ENCODE measurements at places on chromosomes 2 and 18.

- DNase-seq: no peak
- peak overlapping the region; percentile 30 for H3K27ac ChIP-seq
- no peaks in the 10 kb centered on the region for H3K27me3 ChIP-seq
- H3K36me3 ChIP-seq: peaks cover 34% of the 10 kb centered on the region
- peaks cover under 1% of the 10 kb centered on the region for H3K4me1 ChIP-seq
- no peak overlapping the region for H3K4me3 ChIP-seq
These were observed 13.2 kb upstream of the ENOSF1 start for GRCh38 chr18:725646-726045.

- DNase-seq: no peak
- peaks cover 3% of the 10 kb centered on the region for H3K4me1 ChIP-seq
- H3K36me3 ChIP-seq: no peaks in the 10 kb centered on the region
- no peak overlapping the region for H3K27ac ChIP-seq
These were observed 18.2 kb upstream of the BOK start for GRCh38 chr2:241540401-241540770.

GRCh38 chr18:68489013-68489792 is 225.7 kb downstream of the TMX3 start:
- H3K4me3 ChIP-seq: no peak overlapping the region
- H3K36me3 ChIP-seq: no peaks in the 10 kb centered on the region
- no peak overlapping the region for H3K27ac ChIP-seq
- no peaks in the 10 kb centered on the region for H3K4me1 ChIP-seq
- DNase-seq: no peak

- H3K4me3 ChIP-seq: no peak overlapping the region
- no peak overlapping the region for H3K27ac ChIP-seq
- no peaks in the 10 kb centered on the region for H3K36me3 ChIP-seq
- peaks cover 11% of the 10 kb centered on the region for H3K27me3 ChIP-seq
- H3K4me1 ChIP-seq: peaks cover 4% of the 10 kb centered on the region
These were observed 126.6 kb upstream of the SLC1A4 start for GRCh38 chr2:64862623-64863022.

DNA sequence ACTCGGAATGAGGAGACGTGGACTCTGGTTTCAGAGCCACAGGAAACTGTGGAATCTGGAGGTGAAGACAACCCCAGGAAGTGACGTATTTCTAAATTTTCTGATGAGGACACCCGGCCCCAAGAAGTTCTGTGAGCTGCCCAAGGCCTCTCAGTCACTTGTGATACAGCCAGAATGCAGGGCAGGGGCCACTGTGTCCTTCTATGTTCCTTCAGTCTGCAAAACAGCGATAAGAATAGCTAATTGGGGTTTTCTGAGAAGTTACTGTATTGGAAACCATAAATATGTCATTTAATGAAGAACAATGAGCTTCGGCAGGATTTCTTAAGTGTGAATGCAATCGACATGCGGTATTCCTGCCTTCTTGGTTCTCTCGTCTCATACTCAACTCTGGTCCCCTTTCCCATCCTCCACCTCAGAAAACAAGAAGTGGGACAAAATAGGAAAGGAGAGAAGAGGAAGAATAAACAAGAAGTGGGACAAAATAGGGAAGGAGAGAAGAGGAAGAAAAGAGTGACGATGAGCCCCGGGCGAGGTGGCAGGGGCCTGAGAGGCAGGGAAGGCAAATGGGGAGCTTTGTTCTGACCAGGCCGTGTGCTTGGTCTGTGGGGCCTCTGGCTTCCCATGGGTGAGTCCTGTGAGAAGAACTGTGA is 282.0 kb upstream of the REV1 start:
- no peak for DNase-seq
- no peak overlapping the region for H3K4me3 ChIP-seq
- H3K36me3 ChIP-seq: no peaks in the 10 kb centered on the region
- no peaks in the 10 kb centered on the region for H3K4me1 ChIP-seq
- no peak overlapping the region for H3K27ac ChIP-seq

DNA sequence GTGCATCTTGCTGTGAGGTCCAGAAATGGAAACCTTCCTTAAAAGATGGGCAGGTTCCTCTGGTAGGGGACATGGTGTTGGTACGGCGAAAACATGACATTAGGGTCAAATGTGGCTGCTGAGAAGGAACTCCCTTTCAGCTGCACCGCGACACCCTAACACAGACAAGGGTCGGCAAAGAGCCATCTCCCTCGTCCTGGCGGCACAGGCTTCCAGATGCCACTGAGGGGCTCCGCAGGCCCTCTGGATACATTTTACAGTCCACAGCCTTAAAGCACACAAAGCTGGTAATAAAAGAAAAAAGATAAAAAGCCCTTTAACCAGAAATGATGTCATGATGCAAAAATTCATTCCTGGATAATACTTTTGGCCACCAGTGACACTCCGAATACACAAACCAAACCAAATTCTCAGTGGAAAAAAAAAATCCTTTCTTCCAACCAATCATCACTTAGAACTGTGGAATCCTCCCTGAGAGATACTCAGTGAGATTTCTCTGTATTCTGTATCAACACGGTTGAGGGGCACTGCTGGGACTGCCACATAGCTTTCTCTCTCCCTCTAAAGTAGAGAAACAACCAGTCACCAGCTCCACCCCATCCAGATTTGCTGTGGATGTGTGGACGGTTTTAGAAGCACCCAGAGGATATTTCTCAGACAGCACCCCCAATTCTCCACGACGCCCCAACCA is 174.8 kb downstream of the HDAC4 start:
- peak overlapping the region; percentile 21 for H3K27ac ChIP-seq
- H3K36me3 ChIP-seq: no peaks in the 10 kb centered on the region
- no peak for DNase-seq

GRCh38 chr2:194705398-194705797 is 951.6 kb upstream of the SLC39A10 start:
- H3K36me3 ChIP-seq: no peaks in the 10 kb centered on the region
- no peak for DNase-seq
- no peaks in the 10 kb centered on the region for H3K27me3 ChIP-seq
- no peaks in the 10 kb centered on the region for H3K4me1 ChIP-seq
- H3K4me3 ChIP-seq: no peak overlapping the region

DNA sequence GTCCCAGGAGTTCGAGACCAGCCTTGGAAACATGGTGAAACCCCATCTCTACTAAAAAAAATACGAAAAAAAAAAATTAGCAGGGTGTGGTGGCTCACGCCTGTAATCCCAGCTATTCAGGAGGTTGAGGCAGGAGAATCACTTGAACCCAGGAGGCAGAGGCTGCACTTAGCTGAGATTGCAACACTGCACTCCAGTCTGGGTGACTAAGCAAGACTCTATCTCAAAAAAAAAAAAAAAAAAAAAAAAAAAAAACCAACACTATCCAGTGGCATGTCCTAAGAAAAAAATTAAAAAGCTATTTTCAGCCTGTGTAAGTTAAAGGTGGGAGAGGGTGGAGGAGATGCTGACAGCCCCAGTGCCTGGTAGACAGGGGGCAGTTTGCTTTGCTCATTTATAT is 32.2 kb upstream of the REL start:
- no peak for DNase-seq
- H3K4me1 ChIP-seq: peaks cover 4% of the 10 kb centered on the region
- H3K4me3 ChIP-seq: no peak overlapping the region
- no peaks in the 10 kb centered on the region for H3K36me3 ChIP-seq
- H3K27ac ChIP-seq: no peak overlapping the region
- H3K27me3 ChIP-seq: no peaks in the 10 kb centered on the region

- H3K27ac ChIP-seq: no peak within 1 kb of the TSS
- no peak within 1 kb of the TSS for H3K4me3 ChIP-seq
- no peak for DNase-seq
- H3K4me1 ChIP-seq: no peaks in the 10 kb centered on the region
- peaks cover 54% of the 10 kb centered on the region for H3K27me3 ChIP-seq
These were observed at the start of gene ST8SIA3 for GRCh38 chr18:57352271-57352701. TSS of gene ST8SIA3 (plus strand) at chr18:57352557. CDS start at chr18:57352847, 290 bp downstream.

- no peak overlapping the region for H3K4me3 ChIP-seq
- DNase-seq: no peak
- H3K27ac ChIP-seq: no peak overlapping the region
- H3K36me3 ChIP-seq: no peaks in the 10 kb centered on the region
- H3K27me3 ChIP-seq: no peaks in the 10 kb centered on the region
These were observed 19.5 kb downstream of the UNC80 start for GRCh38 chr2:209791151-209791550.

- no peaks in the 10 kb centered on the region for H3K36me3 ChIP-seq
- DNase-seq: no peak
- H3K27ac ChIP-seq: no peak overlapping the region
- no peak overlapping the region for H3K4me3 ChIP-seq
- H3K4me1 ChIP-seq: peaks cover 7% of the 10 kb centered on the region
These were observed 141.1 kb downstream of the CSRNP3 start for GRCh38 chr2:165610591-165611029.

- no peaks in the 10 kb centered on the region for H3K4me1 ChIP-seq
- H3K27me3 ChIP-seq: peaks cover 5% of the 10 kb centered on the region
- no peak overlapping the region for H3K27ac ChIP-seq
These were observed 67.6 kb downstream of the ITGB1BP1 start for GRCh38 chr2:9355716-9356115.

- H3K27ac ChIP-seq: no peak overlapping the region
- no peak overlapping the region for H3K4me3 ChIP-seq
- no peak for DNase-seq
- no peaks in the 10 kb centered on the region for H3K36me3 ChIP-seq
- H3K27me3 ChIP-seq: no peaks in the 10 kb centered on the region
These were observed 15.5 kb downstream of the PXDN start for GRCh38 chr2:1728821-1729220.

- H3K4me1 ChIP-seq: peaks cover 43% of the 10 kb centered on the region
- H3K36me3 ChIP-seq: no peaks in the 10 kb centered on the region
- DNase-seq: no peak
- H3K27me3 ChIP-seq: no peaks in the 10 kb centered on the region
- H3K27ac ChIP-seq: peak overlapping the region; percentile 13
These were observed 1.2 kb upstream of the CNNM4 start for GRCh38 chr2:96759548-96759947.

DNA sequence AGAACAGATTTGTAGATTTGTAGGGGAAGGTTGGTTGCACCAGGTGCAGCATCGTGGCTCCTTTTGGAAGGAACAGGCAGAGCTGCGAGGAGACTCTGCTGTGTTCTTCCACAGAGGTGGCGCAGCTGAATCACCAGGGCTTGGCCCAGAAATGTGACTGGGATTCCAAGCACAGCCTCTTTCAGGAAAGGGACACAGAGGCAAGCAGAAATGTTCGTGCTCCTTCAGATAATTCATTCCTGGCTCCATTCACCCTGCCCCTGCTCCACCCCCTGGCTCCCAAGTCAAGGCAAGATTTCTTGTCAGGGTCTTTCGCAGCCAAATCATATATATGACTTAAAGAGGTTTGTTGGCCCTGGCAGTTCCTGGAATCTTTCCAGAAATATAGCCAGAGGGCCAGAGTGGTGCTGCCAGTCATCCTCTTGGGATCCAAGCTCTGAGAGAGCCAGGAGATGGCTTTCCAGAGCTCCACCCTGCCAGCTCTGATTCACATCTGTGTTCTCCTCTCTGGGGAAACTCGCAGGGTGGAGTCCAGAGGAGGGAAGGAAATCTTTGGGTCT is 203.9 kb upstream of the TANK start:
- no peak overlapping the region for H3K4me3 ChIP-seq
- no peaks in the 10 kb centered on the region for H3K27me3 ChIP-seq
- DNase-seq: no peak
- H3K36me3 ChIP-seq: no peaks in the 10 kb centered on the region

DNA sequence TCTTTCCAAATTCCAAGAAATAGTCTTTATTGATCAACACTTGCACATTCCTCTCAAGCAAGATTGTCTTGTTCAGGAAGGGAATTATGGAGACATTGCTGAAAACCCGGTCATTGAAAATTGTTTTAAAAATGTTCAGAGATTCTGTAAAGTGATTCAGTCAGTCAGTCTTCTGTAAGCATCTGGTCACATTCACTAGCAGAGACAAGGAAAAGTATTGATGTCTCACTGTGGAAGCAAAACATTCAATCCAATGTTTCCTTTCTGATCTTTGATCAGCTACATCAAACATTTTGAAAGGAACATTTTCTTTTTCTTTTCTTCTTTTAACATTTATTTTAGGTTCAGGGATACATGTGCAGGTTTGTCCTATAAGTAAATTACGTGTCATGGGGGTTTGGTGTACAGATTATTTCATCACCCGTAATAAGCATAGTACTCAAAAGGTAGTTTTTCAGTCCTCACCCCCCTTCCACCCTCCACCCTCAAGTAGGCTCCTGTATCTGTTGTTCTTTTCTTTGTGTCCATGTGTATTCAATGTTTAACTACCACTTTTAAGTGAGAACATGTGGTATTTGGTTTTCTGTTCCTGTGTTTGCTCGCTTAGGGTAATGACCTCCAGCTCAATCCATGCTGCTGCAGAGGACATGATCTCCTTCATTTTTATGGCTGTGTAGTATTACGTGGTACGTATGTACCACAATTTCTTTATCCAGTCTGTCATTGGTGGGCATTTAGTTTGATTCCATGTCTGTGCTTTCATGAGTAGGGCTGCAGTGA is 61.2 kb downstream of the CTNNA2 start:
- H3K4me3 ChIP-seq: no peak overlapping the region
- H3K4me1 ChIP-seq: no peaks in the 10 kb centered on the region
- no peaks in the 10 kb centered on the region for H3K27me3 ChIP-seq
- H3K36me3 ChIP-seq: no peaks in the 10 kb centered on the region

- H3K4me1 ChIP-seq: peaks cover 18% of the 10 kb centered on the region
- H3K27ac ChIP-seq: peak overlapping the region; percentile 20
- H3K36me3 ChIP-seq: peaks cover 9% of the 10 kb centered on the region
- DNase-seq: no peak
- no peaks in the 10 kb centered on the region for H3K27me3 ChIP-seq
These were observed 5.1 kb upstream of the ODC1 start for GRCh38 chr2:10452956-10453904.
